ENCODE measurements at places on chromosomes 3 and 15.

GRCh38 chr3:132907293-132907692 lies 130.9 kb upstream of the TMEM108 start:
- DNase-seq: no peak

DNA sequence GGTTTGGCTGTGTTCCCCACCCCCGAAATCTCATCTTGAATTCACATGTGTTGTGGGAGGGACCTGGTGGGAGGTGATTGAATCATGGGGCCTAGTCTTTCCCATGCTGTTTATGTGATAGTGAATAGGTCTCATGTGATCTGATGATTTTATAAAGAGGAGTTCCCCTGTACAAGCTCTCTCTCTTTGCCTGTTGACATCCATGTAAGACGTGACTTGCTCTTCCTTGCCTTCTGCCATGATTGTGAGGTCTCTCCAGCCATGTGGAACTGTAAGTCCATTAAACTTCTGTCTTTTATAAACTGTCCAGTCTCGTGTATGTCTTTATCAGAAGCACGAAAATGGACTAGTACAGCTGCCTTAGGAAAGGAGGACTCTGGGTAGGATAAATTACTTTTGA lies 976.7 kb downstream of the MCTP2 start:
- DNase-seq: no peak

DNA sequence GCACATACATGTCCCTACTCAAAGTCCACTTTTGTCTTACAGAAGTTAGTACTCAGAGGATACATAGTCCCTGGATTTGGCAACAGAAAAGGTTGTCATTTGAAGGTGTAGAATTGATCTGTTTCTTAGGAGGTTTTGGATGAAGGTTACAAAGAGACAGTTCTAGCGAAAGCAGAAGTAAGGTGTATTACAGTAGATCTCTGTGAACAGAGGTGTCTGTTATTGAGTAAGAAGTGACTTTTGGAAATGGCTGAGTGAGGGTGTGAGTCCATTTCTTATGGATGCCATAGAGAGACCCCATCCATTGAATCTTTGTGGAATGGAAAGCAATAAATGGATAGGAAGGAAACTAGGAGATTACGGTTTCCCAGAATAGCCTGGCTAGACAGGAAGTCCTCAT lies 5.6 kb downstream of the ZNF662 start:
- DNase-seq: no peak

- no peak for DNase-seq
These were observed 217.1 kb downstream of the GBE1 start for GRCh38 chr3:81544385-81544784.

DNA sequence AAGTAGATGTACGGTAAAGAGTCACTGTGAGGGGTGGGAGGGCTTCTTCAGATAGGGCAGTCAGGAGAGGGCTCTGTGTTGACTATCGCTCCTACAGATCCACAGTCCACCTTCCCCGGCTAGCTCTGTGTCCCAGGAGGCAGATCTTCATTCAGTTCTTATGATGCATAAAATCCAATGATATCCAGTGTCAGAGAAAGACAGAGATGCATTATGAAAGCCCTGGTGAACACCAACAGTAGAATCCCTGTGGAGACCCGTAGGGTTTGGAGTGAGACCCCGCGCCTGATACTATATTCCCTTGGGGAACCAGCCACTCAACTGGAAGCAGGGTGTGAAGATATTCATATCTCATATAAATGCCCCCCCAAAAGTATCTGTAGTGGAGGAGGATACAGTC lies 119.8 kb upstream of the SLCO3A1 start:
- no peak for DNase-seq

GRCh38 chr3:22239011-22239410 lies 488.0 kb upstream of the ZNF385D start:
- no peak for DNase-seq

DNA sequence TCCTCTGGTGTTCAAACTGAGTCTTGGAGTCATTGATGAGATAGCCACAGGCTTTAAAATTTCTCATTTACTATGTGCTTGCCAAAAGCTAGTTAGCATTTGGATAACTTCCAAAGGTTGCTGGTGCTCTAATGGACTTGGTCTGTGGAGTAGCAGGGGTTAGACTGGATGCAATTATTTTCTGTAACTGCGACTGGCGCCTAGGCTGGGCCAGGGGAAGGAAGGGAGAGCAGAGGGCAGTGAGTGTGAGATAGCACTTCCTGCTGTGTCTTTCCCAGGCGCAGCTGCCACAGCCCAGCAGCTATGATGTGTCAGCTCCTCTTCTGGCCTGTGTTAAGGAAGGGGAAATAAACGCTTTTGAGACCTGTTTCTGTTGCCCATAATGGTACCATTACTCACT lies 98.6 kb downstream of the MYRIP start:
- no peak for DNase-seq

- no peak for DNase-seq
These were observed 301.0 kb upstream of the TBL1XR1 start for GRCh38 chr3:177498037-177498857.

DNA sequence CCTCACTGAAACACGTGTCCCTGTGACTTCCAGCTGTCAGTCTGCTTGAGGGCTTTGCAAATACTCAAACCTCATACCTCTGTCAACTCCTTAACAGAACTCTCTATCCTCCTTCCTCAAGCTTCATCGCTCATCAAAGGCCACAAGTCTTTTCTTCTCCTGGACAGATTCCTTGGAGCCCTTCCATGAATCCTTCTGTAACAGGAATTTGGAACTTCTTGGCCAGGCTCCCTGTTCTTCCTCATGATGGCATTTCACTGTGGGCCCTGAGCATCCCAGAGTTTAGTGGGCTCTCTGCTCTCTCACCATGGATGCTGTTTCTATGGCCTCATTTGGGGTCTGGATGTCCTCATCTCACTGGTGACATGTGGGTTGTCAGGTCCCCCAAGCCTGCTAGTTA lies 105.0 kb upstream of the TLE3 start:
- no peak for DNase-seq

DNA sequence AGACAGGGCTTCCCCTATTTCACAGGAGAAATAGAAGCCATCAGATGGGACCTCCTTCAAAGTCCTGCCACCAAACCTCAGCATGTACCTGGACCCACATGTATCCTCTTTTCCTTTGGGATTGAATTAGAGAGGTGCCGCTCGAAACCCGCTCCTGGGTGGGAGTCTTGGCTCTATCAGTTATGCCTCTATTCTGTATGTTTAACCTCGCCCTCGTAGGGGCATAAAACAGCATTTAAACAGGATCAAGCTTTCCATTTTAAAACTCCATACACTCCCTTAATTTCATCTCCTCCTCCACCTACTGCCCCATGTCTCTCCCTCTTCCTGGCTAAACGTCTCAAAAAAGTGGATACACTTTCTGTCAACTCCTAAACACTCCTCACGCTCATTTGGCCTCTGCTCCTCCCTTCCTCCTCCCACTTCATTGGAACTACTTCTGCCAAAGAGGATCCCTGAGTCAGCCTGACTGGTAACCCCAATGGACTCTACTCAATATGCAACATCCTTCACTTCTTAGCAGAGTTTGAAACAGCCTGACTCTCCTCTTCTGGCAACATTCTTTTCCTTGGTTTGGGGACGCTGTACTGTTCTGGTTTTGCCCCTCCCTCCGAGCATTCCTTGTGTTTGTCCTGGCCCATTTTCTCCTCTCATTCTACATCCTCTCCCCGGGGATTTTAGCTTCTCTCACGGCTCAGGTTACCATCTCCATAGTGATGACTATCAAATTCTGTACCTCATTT lies 23.0 kb upstream of the MUC20 start:
- DNase-seq: no peak

GRCh38 chr3:186985661-186986364 lies 55.5 kb downstream of the ST6GAL1 start:
- no peak for DNase-seq

- DNase-seq: no peak
These were observed 27.3 kb downstream of the ATOSA start for GRCh38 chr15:52651868-52652267.

DNA sequence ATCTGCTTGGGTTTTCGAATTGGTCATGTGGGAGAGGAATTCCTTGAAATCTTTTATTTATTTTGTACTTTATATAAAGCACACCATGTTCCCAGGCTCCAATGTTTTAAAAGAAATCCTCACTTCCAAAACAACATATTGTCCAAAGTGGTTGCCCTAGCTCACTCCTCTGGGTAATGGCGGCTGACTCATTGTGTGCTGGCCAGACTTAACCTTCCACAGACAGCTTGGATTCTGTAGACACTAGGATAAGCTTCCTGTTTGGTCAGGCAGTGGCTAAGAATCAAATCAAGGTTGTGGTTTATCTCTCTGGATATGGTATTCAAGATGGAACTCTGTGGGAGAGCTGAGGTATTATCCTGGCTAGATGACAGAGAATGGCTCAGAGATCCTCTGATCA lies 55.8 kb upstream of the FAM98B start:
- no peak for DNase-seq

DNA sequence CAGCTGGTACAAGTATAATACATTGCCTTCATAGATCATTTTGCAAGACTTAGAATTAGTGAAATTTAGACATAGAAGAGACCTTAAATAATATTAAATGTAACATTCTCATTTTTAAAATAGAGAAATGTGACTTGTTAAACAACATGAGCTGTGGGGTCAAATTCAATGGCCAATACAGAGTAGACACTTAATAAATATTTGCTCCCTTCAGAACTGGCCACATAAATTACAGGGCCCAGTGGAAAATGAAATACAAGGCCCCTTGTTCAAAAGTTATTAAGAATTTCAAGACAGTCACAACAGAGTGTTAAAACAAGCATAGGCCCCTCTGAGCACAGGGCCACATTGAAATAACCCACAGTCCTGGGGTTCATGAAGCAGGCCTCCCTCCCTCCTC lies 58.1 kb upstream of the PHLDB2 start:
- DNase-seq: no peak

DNA sequence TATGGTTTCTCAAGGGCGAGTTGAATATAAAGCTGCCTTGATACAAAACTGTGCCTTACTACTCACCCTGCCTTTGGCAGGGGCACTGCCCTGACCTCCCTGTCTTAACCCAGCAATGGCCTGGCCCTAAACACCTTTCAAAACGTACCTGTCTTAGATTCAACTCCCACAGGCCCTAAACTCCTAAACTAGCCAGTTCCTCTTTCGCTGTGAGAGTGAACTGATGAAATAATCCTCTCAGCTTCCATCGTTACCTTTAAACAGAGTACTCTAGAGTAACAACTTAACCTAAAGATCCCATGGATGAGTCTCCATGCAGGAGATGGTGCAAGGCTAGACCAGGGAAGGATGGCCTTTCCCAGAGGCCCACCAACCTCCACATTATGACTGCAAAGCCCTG lies 133.0 kb upstream of the THBS1 start:
- no peak for DNase-seq

DNA sequence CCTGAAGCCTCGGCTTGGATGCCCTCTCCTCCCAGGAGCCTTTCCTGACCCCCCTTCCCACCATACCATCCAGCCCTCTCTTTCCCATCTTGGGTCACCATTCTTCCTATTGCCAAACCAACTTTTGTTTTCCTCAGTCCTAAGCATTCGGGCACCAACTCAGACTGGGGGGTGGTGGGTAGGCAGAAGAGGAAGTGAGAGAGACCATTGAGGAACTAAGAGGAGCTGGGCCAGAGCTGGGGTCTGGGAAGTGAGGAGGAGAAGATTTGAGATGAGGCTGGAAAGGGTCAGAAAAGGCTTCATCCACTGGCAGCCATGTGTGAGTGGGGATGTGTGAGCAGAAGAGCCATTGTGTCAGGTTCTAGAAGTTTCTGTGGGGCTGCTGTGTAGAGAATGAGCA lies 37.7 kb downstream of the TKT start:
- no peak for DNase-seq

DNA sequence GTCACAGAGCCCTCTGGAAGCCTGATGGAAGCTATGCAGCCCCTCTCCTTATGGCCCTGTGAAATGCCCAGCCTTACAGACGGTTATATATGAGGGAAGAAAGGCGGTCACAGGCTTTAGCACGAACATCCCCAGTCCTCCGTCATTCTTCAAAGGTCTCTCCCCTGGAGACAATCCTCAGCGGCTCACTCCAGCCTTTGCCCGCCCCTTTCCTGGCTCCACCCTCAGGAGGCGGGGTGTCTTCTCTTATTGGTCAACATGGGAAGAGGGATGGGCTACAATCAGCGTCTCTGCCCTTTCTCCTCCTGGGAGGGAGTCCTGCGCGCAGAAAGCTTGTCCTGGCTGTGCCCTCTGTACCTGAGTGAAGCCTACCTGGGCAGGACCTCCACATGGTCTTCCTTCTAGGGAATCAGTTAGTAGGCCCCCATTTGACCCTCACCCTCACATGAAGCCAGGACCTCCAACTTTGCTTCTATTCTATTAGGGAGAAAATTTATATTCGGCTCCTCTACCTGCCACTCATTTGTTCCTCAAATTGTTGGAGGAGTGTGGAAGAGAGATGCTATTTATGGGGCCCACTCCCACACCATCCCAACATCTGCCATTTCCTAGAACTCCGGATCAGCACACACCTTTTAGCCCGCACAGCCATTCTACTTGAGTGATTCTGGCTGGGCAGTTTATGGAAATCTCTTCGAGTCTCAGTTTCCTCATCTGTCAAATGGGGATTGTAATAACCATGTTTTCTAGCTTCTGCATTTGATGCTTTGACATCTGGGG lies 112.9 kb upstream of the SLC6A11 start:
- DNase-seq: no peak

DNA sequence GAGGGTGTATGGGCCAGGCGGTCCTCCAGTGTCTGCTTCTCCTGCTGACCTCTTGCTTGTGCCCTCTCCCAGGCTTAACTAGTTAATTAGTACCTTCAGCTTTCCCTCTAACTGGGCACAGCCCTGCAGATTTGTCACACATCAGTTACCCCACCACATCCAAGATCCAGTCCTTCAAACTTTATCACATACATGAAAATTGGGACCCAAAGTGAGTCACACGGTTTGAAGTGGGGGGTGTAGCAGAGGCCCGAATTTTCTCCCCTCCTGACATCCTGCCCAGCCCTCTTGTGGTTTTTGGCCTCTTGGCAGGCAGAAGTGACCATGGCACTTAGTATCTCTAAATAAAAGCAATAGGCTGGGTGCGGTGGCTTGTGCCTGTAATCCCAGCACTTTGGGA lies 3.9 kb downstream of the MAPKAPK3 start:
- no peak for DNase-seq

DNA sequence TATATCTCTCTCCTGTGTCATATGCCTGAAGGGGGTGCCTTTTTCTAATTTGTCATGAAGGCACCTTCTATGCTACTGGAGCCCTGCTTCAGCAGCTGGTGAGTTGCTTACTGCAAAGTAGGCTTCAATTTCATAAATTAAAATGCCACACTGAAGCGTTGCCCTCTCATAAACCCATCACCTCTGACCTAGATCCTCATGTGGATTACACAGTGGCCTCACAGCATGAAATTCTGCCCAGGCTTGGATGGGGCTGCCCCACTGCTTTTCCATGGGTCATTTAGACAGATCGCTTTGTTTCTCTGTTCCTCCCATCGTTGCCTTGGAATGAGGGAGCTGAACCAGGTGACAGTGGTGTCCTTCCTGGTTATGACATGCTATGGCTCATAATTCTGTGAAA lies 131.2 kb downstream of the RPL22L1 start:
- no peak for DNase-seq

DNA sequence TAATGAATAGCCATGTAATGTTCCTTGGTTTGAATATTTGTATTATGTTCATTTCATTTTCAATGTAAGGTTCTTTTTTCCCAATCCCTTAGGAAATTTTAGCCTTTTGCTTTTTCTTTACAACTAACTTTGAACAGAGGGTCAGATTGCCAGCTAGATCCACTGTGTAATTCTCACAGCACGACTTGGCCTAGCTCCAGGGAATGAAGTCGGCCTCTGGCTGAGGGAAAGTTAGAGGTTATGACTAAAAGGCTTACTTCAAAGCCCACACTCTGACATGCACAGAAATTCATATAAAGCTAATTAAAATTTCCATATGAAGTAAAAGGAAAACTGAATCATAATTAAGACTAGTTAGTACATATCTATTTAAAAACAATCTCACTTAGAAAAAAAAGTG lies 38.7 kb downstream of the ROBO1 start:
- no peak for DNase-seq

All from osteocyte (in vitro differentiated cells).